Motor neuron (in vitro differentiated cells): ENCODE measurements at places on chromosomes 16 and 17.

- ATAC-seq, result peak; percentile 70
These were observed 254.6 kb downstream of the HS3ST3A1 start for GRCh38 chr17:13346996-13347762.

DNA sequence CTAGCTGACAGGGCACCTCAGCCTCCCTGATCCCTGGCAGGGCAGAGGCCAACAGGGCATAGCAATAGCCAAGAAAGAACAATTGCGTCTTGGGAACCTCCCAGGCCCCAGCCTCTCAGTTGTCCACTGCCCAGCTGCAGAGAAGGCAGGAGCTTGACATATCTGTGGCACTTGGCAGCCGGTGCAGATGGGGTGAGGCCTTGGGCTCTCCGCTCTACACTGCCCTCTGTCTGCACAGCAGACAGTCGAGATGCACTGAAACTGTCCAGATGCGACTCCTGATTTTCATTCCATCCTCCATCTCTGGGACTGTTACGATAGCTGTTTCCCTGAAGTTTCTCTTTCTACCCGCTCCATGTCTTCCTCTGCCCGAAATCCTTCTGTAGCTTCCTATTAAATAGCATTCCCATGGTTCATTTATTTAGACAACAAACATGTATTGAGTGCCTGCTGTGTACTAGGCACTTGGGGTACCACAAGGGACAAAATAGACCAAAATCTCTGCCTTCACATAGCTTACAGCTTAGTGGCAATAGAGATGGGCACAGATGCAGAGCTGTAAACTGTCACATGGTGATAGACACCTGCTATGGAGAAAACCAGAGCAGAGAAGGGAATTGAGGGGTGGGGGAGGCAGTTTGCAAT, 3.3 kb downstream of the POLR3E start:
- ATAC-seq, result no peak

- ATAC-seq, result no peak
These were observed 21.5 kb downstream of the ABCA10 start for GRCh38 chr17:69207151-69207550.

GRCh38 chr17:52233176-52233575, 74.7 kb upstream of the CA10 start:
- ATAC-seq, result no peak

DNA sequence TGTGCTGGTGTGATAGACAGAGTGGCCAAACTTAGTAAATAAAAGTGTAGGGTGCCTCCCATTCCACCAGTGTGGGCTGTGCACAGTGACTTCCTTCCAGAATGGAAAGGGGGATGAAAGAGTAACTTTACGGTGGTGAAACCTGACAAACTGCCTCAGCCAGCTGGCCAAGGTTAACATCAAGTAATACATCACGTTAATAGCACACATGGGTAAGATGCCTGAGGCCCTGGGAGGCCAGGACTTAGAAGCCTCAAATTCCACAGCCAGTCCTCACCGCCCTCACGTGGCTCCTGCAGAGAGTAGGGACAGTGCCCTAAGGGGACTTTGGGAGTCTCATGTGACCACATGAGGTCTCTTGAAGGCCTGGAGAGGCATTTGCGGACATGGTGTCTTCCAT, 14.1 kb downstream of the RMI2 start:
- no peak for ATAC-seq

GRCh38 chr17:28333083-28333746, 2.1 kb downstream of the IFT20 start:
- no peak for ATAC-seq

DNA sequence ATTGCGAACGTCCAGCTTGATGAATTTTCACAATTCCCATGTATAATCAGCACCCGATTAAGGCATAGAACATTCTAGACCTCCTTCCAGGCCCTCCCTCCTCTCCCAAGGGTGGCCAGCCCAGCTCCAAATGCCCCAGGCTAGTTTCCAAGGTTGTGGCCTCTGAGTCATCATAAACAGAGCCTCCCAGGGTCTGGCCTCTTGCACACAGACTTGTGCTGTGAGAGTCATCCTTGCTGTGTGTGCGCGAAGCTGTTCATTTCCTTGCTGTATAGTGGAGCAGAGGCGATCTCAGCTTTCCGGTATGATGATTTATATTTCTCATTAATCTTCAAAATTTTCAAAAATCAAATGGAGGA, 20.5 kb upstream of the JPH3 start:
- peak; percentile 94 for ATAC-seq

GRCh38 chr16:52837251-52837650, 215.4 kb downstream of the CHD9NB start:
- peak; percentile 53 for ATAC-seq

DNA sequence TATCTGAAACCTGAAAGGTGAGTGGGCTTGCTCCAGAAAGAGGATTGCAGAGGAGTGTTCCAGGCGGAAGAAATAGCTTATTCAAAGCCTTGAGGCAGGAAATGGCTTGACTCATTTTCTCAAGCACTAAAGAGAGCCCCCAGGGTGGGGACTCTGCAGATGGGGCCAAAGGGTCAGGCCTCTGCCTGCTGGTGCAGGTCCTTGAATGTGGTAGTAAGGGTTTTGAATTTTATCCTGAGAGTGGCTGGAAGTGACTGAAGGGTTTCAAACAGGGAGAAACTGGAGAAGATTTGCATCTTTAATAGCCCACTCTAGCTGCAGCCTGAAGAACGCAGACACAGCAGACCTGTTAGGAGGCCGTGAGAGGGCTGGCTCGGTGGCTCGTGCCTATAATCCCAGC, 144.4 kb downstream of the CCT6B start:
- no peak for ATAC-seq

GRCh38 chr16:4313563-4314531, 2.0 kb upstream of the GLIS2 start:
- ATAC-seq, result peak; percentile 4

DNA sequence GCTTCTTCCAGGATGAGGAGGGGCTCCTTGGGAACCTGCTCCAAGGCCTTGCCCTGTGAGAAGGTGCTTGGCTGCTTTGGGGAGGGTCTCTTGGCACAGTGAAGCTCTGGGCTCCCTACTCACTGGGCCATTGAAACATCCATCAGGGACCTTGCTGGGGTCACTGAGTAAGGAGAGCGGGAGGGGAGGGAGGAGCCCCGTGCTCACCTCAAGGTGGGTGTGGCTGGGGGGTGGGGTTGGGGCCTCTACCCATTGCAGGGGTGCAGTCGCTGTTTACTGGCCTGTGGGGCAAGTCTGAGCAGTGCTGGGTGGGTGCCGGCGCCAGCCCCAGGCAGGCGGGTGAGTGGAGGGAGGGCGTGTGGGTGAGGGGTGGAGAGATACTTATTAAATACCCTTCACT, 9.9 kb downstream of the TNS4 start:
- ATAC-seq, result no peak

DNA sequence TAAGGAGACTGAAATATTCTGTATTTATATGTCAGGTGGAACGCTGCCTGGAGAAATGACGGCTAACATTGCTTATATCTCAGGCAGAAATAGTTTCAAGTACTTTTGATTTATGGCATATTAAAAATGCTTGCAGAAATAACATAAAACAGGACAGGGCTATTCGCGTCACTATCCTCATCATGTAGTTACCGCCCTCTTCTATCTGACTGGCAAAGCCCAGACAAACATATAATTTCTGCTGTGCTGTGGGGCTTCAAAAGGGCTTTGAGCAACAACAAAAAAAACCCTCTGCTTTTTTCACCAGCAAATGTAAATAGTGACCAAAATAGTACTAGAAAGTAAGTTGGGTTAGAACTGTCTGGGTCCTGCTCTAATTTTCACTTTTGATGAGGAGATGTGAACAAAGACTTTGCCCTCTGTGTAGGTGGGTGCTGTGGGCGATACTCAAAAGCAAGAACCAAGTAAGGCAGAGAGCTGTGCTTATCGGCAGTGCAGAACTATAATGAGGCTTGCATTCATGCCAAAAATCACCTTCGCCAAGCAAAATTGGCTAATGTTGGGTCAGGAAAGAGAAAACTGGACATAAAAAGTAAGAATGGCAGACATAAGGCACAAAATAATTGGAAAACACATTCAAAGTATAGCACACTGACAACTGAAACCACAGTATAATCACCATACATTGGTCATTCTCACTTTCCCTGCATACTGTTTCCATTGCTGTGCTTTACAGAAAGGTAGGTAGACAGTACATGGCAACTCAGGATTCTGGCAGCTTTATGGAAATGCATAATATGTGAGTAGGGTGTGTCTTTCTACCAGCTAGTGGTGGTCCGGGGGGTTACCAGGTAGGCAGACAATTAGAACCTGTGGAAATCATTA, 151.2 kb upstream of the AXIN2 start:
- ATAC-seq, result no peak

- peak; percentile 50 for ATAC-seq
These were observed 468 bp downstream of the IL4R start for GRCh38 chr16:27314161-27314723.

DNA sequence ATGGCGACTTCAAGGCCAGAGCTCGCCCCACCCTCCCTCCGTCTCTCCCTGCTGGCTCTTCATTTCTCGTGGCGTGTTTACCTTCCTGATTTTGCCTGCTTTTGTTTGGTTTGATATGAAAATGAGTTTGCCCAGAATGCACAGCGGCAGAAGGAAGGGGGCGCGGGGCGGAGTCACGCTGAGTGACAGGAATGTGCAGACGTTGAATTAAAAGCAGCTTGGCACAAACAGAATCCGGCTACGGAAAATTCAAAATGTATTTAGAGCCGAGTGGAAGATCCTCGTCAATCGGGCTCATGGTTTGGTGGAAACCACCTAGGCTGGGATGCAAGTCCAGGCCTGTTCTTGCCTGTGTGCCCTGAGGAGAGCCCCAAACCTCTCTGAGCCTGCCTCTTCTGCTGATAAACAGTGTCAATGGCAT, 102.7 kb downstream of the SDK2 start:
- ATAC-seq, result no peak

- ATAC-seq, result no peak
These were observed 41.0 kb downstream of the NXPH3 start for GRCh38 chr17:49616601-49617131.

GRCh38 chr16:31327646-31328225, 27.2 kb upstream of the ITGAX start:
- ATAC-seq, result peak; percentile 35

DNA sequence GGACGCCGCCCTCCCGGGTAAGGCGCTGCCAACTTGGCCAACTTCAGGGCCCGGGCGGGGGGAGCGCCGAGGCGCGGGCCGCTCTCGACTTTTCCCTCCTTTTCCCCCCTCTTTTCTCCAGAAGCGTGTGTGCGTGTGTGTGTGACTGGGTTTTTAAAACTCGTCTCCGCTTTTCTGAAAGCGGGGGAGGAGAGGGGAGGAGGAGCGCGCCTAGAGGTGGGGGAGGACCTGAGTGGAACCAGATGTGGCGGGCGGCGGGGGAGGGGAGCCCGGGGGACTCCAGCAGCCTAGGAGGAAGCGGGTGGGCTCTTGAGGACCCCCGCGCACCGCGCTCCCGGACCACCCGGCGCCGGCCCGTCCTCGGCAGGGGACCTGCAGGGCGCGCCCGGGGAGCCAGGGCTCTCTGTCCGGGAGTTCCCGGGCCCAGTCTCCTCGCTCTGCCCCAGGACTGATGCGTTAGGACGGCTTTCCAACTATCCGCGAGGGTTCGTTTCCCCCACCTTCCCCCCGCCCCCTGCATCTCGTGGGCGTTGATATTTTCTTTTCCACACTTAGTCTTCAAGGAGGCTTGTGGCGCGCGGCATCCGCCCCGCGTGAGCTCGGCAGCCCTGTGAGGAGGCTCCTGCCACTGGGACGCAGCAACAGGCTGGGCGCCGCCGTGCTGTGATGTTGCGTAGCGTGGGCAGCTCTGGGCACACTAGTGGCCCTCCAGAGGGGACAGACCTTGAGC, 599 bp downstream of the MRC2 start:
- peak; percentile 43 for ATAC-seq

DNA sequence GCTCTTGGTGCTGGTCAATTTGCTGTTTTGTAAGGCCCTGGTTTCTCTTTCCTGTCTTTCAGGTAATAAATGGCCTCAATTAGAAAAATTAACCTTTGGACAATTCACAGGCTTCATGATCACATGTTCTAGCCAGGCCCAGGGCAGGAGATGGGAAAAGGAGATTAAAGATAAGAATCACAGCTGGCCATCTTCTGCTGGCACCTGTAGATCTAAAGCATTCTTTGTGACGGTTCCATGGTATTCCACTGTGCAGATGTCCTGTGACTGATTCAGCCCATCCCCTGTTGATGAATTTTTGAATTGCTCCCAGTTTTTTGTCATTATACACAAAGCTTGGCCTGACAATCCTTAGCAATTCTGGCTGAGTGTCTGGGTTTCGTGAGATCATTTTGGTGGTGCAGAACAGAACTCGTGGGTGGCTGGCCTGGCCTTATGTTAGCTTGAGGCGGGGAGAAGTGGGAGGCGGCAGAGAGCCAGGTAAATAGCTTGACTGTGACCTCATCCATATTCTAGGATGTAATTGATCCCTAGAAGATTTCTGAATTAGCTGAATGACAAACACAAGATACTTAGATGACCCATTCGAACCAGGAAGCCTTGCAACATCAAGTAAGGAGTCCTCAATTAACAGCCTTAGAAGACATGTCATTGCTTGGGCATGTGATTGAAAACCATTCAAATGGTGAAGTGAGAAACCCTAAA, 14.1 kb downstream of the TMC5 start:
- no peak for ATAC-seq

DNA sequence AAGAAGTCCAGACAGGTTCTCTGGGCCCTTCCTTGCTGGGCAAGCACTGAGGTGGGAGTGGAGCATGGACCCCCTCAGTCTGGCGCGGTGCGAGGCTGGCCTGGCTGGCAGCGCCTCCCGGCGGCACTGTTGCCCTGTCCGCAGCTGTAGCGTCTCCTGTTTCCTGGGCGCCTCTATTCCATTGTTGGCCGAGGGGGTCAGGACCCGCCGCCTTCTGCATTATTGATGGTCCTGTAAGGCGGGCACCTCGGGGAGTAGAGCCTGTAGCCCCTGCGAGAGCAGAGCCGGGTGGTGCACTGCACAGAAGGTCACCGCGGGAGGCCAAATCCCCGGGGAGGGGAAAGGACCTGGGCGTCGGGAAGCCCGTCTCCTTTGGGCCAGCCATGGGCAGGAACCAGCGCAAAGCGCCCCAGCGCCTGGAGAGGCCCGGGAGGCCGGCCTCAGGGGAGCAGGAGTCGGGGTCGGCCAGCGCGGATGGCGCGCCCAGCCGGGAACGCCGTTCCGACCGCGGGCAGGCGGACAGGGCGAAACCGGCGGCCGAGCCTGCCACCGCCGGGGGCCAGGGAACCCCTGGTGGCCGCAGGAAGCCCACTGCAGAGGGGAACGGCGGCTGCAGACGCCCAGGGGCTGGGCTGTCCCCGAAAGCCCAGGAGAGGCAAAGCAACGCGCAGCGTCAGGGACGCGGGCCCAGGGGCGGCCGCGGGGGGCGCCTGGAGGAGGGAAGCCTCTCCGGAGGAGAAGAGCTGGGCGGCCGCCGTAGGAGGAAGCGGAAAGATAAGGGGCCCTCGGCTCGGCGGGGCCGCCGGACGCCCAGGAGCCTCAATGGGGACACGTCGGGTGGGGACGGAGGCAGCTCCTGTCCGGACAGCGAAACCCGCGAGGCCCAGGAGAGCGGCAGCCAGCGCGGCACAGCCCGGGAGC, at the start of gene MYO15B:
TSS of gene MYO15B (plus strand) at position 126 of the 921 bp plus-strand sequence. CDS start at position 384, 258 bp downstream.
- no peak for ATAC-seq

DNA sequence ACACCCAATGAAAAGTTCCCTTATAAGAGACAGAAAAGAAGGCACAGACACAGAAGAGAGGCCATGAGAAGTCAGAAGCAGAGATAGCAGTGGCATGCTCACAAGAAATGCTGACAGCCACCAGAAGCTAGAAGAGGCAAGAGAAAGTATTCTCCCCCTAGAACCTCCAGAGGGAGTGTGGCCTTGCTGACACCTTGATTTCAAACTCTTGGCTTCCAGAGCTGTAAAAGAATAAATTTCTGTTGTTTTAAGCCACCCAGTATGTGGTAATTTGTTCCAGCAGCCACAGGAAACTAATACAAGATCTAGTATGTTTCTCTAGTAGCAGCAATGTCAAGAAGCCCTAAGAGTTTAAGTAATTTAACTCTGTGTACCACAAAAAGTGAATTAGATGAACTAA, 87.2 kb upstream of the NOG start:
- no peak for ATAC-seq
